ENCODE measurements at places on chromosomes 1 and 21.

DNA sequence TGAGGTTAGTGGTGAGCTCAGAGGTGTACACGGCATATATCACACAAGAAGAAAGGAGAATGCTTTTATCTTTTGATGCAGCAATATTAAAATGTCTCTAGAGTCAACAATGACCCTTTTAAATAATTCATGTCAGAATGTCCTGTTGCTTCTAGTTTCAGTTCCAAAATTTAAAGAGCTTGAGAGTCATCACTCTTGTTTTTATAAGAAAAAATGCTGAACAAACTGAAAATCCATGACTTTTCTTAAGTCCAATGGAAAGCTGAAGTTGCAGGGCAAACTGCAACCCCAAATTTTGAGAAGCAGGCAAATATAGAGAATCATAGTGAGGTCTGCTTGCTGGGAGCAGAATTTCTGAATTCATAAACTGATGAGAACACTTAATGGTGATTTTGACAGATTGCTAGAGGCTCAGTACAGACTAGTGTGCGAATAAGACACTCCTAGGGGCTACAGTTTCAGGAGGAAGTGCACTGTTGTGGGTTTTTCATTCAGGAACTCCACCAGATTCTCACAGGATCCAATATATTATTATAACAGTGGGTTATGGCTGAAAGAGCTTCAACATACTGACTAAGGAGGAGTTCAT, 135.1 kb downstream of the CLIC6 start:
- no peak for DNase-seq

DNA sequence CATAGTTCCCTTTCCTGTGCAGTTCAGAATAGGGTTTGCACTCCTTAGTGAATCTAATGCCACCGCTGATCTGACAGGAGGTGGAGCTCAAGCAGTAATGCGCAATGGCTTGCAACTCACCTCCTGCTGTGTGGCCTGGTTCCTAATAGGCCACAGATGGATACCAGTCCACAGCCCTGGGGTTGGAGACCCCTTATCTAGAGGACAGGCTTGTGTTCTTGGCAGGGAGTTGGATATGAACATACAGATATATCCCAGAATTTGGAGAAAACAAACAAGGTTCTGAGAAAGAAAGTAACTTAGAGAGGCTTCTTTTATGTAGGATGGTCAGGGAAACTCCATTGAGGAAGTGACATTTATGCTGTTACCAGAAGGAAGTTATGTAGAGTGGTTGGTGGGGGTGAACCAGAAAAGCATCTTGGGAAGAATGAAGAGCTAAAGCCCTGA, 5.1 kb upstream of the PTPRC start:
- no peak for DNase-seq

GRCh38 chr1:3881193-3881480, 18.9 kb downstream of the C1orf174 start:
- no peak for DNase-seq

GRCh38 chr1:192130175-192130574, 28.1 kb upstream of the RGS18 start:
- no peak for DNase-seq

- DNase-seq: no peak
Observed at GRCh38 chr21:17537299-17537698, 24.5 kb downstream of the CXADR start.

GRCh38 chr21:32965129-32965680, 60.5 kb upstream of the OLIG2 start:
- no peak for DNase-seq

DNA sequence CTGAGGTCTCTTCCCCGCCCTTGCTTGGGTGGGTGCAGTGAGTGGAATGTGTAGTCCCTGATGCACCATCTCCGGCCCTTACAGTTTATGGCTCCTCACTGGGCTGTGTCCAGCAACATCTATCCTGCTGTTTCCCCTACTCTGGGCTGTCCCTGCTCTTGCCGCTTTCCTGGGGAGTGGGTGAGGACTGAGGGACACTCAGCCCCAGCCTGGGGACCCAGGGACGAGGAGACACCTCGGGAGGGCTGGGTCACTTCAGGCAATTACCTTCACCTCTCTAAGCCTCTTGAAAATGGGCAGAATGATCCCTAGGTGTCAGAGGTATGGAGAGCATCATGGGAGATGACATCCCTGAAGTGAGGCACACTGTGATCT, 13.6 kb upstream of the LRP8 start:
- no peak for DNase-seq

DNA sequence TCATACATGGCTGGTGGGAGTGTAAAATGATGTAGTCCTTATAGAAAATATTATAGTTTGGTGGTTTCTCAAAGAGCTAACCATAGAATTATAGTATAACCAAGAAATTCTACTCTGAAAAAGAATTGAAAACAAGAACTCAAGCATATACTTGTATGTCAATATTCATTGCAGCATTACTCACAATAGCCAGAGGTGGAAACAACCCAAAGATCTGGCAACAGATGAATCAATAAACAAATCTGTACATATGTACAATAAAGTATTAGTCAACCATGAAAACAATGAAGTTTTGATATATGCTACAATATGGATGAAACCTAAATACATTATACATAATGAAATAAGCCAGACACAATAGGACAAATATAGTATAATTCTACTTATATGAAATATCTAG, 29.7 kb downstream of the XCL1 start:
- DNase-seq: no peak

GRCh38 chr21:39088031-39088370, 95.2 kb downstream of the PSMG1 start:
- DNase-seq: no peak

- DNase-seq: no peak
Observed at GRCh38 chr1:163163881-163164582, 38.7 kb downstream of the RGS5 start.

DNA sequence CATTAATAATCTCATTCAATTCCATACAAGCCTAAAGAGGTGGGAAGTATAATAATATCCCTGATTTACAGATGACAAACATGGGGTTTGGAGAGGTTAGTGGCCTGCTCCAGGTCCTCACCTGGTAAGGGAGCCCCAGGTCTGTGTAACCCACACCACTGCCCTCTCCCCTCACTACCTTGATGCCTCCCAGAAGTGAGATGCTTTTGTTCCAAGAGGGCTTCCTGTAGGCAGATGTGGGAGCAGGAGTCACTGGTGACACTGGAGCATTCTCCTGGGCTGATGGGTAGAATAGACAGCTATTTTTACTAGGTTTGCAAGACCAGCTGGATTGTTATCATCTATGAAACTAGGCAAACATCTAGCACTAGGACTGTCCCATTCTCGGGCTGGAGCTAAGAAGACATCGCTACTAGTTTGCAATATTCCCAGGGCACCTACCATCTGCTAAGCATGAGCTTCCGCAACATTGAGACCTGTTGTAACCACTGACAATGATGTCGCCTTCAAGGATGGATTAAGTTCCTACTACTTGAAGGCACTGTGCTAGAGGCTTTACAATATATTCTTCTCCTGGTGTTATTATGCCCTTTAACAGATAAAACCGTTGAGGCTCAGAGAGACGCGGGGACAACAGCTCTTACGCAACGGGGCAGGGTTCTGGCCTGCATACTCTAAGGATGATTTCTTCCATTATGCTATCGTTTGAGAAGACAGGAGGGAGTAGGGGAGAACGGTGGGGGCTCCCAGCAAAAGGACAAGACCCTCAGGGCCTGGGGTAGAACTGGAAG, 35.0 kb downstream of the BATF3 start:
- no peak for DNase-seq

GRCh38 chr1:182795563-182796228, 6.1 kb downstream of the NPL start:
- no peak for DNase-seq

DNA sequence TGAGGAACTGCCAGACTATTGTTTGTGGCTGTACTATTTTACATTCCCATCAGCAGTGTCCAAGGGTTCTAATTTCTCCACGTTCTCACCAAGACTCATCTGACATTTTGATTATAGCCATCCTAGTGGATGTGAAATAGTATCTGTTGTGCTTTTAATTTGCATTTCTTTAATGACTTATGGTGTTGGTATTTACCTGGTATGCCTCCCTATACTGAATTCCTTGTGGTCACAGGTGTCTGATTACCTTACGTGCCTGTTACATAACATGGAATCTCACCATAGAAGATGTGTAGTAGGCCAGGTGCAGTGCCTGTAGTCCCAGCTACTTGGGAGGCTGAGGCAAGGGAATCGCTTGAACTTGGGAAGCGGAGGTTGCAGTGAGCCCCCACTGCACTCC, 13.5 kb downstream of the ZYG11A start:
- DNase-seq: no peak

GRCh38 chr21:35316933-35317332, 267.8 kb upstream of the RUNX1 start:
- peak; percentile 25 for DNase-seq

DNA sequence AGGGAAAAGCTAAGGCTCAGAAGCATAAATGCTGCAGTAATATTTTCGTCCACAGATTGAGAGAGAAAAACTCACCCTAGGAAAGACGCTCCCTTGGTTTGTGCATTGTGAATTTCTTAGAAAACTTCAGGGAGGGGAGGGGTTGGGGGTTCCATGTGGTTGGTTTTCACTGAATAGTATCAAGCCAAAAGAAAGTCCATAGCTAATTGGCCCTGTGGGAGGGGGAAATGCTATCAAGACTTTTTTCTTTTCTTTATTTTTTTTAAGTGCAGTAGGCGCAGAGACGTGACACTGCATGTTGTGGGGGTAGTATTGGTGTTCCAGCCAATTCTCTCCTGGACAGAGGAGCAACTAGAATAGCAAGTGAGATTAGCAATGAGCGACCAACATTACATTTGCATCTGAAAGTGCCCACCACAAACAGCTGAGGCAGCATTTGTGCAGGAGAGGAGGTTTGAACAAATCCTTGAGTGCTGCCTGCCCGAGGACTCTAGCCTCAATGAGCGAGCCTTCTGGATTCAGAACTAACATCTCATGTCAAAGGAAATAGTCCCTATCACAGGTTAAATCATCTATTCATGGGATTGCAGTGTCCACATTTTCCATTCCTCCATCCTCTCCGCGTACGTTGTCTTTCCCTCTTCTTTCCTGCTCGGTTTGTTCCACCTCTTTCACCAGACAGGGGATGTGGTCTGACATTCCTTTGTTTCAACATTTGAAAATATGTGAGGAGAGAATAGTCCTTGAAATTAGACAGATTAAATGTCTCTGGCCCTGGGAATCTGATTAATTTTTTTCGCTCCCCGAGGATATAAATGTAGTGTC, 118.0 kb upstream of the MARK1 start:
- DNase-seq: no peak

- DNase-seq: no peak
Observed at GRCh38 chr21:15027056-15027455, 37.7 kb downstream of the NRIP1 start.

- no peak for DNase-seq
Observed at GRCh38 chr1:224739997-224740684, 124.0 kb downstream of the CNIH3 start.

DNA sequence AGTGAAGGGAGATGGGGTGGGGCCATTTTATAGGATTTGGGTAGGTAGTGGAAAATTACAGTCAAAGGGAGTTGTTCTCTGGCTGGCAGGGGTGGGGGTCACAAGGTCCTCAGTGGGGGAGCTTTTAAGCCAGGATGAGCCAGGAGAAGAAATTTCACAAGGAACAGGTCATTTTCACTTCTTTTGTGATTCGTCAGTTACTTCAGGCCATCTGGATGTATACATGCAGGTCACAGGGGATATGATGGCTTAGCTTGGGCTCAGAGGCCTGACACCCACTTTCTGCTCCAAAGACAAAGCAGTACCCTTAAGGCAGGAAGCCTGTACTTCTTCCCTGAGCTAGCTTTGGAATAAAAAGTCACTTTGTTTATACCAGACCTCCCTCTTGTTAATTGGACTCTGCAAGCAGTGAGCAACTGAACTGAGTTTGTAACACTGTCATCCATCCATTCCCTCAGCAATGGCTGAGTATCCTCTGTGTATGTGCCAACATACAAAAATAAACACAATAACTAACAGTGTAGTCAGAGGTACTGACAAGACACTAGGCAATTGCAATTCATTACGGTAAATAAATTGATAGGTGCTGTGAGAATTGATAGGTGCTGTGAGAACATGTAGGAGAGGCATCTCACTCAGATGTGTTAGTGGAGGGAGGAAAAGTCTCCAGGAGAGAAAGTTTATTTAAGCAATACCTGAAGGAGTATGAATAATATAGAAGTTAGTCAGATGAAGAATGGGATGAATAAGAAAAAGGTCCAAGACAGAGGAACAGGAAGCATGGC, 14.7 kb upstream of the RGS2 start:
- DNase-seq: no peak

- DNase-seq: no peak
Observed at GRCh38 chr1:229059671-229060539, 211.0 kb upstream of the RAB4A start.

GRCh38 chr1:54809496-54810074, 8.5 kb upstream of the TTC22 start:
- no peak for DNase-seq

- no peak for DNase-seq
Observed at GRCh38 chr1:43482215-43482614, 28.5 kb upstream of the HYI start.

GRCh38 chr1:25430967-25431881, 527 bp downstream of the MACO1 start:
- no peak for DNase-seq

GRCh38 chr1:183841950-183842794, 37.3 kb downstream of the RGL1 start:
- no peak for DNase-seq
